NCI-H187 treated with DMSO at 0.1 percent for 48 hours (cell line): ENCODE measurements at places on chromosomes 6 and 20.

GRCh38 chr6:33888664-33889200, 84.9 kb upstream of the MLN start:
- no peak for DNase-seq

- DNase-seq = no peak
Measured at GRCh38 chr6:100126790-100127484, 132.9 kb upstream of the MCHR2 start.

DNA sequence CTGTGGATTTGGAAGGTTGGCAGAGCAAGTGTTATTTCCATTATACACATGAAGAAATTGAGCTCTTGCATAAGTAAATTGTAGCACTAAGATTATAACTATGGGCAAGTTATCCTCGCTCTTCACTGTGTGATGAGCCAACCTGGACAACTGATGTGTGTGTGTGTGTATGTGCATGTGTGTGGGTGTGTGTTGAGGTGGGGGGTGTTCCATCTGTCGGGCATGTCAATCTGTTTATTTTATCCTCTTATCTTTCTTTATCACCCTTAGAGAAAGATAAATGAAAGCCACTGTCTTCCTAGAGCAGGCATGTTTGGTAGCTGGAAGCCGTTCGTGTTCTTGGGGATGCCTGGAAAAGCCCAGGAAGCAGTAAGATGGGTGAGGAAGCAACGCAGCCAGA, 3.0 kb upstream of the DSP start:
- no peak for DNase-seq

DNA sequence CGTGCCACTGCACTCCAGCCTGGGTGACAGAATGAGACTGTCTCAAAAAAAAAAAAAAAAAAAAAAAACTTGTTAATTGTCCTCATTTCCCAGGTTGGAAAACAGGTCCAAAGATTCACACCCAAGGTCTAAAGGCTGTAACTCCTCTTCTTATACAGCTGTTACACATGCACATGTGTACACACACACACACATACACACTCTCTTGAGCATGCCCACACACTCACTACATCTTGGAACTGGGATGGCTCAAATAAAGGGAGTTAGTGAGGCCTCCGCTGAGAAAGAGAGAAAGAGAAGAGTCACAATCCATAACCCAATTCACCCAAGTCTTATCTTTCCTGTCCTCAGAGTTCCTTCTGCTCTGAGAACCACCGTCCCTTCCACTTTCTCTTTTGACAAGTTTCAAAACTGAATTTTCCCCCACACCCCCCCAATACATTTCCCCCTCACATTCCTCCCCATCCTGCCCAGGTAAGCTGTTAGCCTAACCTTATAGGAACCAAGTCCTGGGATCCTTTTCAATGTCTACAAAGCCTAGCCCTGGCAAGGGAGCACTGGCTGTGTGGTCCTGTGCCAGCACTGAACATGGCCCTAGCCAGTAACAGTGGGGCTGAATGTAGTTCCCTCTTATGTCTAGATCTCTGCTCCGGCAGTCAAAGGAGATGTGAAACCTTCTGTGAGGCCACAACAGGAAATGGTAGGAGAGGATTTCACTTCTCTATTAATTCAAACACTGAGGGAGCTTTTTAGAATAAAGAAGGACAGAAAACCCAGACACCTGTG, 3.2 kb upstream of the HLA-DMB start:
- no peak for DNase-seq

GRCh38 chr20:20060234-20060998, 8.1 kb downstream of the CFAP61 start:
- DNase-seq = no peak

DNA sequence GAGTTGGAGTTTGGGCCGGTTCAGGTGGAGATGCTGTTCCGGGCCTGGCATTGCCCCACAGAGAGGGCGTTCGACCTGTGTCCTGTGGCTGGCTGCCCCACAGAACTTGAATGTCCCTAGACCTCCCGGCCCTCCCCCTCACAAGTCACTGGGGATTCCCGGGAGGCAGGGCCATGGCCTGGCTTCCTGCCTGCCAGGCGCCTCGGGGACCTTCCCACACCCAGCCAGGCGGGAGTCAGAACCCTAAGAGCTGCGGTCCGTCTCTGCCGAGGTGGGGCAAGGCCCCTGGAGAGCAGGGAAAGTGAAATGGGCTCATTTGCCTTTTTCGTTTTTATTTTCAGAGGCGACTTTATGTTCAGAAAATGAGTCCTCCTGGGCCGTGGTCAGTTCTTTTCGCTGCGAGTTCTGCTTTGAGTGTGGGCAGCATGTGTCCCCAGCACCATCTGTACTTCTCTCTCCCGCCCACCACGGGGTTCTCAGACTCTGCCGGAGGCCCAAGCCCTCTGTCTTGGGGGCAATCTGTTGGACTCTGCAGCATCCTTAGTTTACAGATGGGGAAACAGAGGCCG, 8.5 kb downstream of the RBM38 start:
- no peak for DNase-seq

DNA sequence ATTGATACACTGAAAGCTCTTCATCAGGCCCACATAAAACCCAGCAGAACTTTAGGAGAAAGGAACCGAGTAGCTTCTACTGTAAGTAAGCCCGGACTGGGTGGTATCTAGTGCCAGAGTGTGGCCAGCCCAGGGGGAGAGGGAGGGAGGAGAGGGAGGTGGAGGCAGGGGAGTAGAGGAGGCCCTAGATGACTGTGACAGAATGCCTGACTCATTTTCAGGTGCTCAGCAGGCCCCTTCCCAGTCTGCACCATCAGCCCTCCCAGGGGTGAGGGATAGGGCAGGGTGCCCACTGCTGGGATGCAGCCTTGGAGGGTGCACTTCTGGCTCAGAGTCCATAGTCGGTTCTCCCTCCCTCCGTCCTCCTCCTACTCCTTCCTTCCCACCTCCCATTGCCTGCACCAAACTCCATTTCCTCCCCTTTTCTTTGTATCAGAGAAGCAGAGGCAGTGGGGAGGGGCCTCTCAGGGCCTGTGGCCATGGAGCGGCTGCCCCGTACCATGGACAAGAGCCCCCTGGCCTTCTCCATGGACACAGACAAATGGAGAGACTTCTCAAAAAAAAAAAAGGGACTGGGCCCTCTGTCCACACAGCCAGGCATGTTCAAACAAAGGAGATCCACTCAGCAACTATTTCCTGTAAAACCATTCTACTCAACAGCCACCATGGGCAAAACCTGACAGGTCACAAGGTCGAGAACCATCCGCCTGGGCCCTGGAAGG, 184.9 kb upstream of the SNX9 start:
- no peak for DNase-seq

GRCh38 chr6:169791721-169792131, 40.3 kb downstream of the ERMARD start:
- DNase-seq = no peak

DNA sequence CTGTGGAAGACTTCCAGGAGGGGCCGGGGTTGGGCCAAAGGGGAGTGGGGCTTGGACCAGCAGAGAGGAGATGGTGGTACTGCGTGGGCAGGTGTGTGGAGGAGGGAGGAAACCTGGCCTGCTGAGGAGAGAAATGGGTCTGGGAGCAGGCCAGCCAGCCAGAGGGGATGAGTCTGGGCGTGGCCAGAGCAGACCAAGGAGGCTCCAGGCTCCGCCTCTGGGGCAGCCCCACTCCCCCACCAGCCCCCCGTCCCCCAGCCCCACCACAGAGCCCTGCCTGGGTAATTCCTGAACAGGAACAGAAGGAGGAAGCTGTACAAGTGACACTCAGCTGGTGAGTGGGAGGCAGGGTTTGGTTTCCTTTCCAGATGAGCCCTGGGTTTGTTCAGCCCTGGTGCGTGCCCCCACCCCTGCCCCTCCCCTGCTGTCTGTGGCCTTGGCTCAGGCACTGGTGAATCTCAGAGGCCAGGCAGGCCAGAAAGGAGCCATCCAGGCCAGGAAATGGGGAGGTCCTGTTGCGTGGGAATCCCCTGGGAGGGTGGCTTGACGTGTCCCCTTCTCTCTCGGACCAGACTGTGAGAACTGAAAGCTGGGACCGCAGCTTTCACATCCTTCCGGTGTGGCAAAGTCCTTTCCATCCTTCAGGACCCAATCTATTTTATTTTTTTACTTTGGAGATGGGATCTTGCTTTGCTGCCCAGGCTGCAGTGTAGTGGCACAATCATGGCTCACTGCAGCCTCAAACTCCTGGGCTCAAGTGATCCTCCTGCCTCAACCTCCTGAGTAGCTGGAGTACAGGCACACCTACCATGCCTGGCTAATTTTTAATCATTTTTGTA, 9.4 kb upstream of the SRC start:
- DNase-seq = no peak

DNA sequence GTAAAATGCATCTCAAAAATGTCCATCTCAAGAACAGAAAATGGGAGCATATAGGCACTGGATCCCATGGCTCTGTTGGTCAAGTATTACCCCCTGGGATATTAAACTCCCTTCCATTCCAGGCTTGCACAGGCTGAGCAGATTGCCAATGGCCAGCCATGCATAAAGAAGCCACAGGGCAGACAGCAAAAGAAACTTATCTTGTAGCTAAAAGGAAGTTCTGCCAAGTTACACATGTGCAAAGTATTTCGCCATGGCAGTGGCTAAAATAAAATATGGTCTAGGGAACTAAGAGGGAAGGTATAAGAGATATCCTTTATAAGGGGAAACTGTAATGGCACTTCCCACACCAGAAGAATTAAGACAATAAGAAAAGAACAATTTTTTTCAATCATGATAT, 415.6 kb upstream of the BTBD3 start:
- DNase-seq = no peak

DNA sequence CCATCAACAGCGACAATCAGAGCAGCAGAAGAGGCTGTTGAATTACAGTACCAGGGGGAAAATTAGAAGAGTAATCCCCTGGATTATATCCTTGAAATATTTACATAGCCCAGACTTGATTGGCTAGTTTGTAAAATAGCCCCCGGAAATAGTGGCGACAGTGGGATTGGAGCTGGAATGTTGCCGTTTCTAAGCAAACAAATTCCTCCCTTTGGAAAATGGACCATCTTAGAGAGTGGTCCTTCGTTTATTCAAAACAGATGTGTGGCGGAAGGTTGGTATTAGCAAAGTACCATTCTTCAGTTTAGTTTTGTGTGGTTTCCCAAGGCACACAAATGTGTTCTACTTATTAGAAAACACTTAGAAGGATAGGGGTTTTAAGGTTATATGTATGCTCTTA, 4.5 kb upstream of the EPB41L2 start:
- no peak for DNase-seq

DNA sequence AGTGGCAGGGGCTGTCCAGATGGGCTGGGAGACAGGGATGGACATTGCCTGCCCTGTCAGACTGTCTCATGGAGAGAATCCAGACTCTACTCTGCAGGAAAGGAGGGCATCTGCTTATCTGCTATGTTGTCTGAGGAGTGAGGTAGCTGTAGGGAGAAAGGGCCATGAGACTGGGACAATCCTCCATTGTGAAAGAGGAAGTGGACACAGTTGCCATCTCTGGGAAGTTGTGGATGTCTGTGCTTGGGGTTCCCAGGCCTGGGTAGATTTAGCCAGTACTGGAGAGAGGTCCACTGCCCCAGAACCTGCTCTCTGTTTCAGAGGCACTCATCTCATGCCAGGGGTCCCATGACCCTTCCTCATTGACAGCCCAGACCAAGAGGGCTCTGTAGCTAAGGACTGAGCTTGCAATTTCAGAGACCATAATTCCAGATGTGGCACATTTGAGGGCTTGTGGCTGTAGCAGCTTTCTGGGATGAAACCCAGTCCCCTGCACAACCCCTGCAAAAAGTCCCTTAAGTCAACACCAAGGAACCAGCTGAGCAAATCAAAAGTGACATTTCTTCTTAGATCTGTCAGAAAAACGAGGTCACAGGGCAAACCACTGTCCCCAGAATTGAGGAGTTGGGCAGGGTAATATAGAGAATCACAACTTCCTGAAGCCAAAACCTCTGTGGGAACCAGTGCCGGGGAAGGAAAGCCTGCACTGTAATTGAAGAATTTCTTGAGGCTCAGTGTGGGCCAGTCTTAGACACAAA, 4.1 kb upstream of the SIRPG start:
- DNase-seq = no peak

DNA sequence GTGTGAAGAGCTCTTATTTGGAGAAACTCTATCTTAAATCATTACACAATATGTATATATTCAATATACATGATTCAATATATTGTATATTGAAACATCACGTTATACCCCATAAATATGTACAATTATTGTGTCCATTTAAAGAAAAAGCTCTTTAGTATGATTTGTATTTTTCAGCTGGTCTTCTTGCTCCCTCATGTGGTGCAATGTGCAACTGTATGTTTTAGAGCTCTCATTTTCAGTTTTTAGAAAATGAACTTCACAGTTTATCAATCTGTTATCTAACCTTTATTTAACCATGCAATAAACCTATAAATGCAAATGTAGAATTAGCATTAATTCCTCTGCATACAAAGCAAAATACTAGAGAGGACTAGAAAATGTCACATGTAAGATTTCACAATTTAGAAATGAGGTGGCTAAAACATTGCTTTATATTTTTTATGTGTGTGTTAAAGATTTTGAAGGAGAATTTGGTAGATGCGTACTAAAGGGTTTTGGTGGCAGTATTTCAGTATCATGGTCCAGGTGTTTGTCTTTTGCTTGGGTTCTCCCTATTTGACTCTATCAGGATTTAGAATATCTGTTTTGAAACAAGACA, 167.1 kb downstream of the PHF3 start:
- no peak for DNase-seq
